Activated T-helper 1 cell treated with Interleukin-2 at 50 U/mL for 16 hours (primary cell): ENCODE measurements at places on chromosomes 2 and 18.

DNA sequence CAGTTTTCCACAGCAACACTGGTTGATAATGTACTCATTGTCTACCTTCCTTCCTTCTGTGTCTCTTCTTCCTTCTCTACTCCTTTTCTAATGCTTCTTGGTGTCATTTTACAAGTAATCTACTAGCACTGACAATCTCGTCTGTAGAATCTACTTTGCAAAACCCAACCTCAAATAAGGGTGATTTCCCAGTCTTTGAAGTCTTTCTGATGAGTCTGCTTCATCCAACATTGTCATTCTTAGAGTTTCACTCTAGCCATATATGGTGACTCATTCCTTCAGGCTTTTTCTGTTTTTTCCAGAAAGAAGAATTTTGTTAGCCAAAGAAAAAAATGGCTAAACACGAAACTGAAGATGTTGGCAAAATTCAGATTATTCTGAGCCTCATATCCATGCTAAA, 288.7 kb downstream of the MBD2 start:
- DNase-seq, result no peak

- no peak for DNase-seq
These were observed 46.6 kb upstream of the ATP6V1B1 start for GRCh38 chr2:70888923-70889715.

DNA sequence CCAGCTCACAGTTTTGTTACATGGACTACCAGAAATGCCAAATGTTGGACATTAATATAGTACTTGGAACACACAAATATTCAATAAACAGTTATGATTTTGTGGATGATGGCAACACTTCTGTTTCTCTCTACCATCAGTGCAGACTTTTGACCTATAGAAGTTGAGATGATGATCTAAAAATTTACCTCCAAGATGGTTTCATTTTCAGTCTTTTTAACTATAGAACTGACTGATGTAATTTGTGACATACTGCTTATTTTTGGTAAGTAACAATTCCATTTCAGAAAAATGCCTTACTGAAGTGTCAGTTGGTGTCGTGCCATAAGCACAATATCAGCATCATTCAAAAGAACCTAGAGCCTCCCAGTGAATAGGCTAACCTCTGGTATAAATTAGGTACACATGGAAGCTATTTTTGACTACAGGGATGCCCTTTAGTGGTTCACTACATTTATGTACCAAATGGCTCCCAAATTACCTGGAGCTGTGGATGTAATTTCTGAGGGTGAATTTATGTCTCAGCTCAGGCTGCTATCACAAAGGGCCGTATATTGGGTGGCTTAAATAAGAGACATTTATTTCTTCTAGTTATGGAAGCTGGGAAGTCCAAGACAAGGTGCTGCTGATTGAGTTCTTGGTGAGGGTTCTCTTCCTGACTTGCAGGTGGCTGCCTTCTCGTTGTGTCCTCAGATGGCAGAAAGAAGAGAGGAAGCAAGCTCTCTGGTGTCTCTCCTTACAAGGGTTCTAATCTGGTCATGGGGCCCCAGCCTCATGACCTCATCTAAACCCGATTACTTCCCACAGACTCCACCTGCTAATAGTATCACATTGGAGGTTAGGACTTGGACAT, 66.5 kb downstream of the ALPK2 start:
- no peak for DNase-seq

GRCh38 chr2:102179788-102180686, 6.8 kb upstream of the IL1RL2 start:
- no peak for DNase-seq

GRCh38 chr2:191582355-191582754, 95.6 kb upstream of the NABP1 start:
- no peak for DNase-seq

DNA sequence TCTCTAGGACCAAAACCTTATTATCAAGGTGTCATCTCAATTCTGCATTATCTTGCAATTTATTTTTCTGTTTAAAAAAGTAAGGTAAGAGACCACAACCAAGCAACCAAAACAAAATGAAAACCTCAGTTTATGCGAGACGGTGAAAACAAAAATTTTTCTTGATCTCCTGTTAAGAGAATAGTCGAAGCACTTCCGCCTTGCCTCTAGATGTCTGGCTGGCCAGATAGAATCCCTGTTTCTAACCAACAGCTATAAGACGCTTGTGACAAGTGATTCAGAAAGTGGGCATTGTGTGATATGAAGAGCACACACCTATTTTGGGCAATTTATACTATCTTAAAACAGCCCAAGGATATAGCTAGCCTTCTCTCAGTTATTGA, 51.2 kb downstream of the MGAT5 start:
- DNase-seq, result no peak

DNA sequence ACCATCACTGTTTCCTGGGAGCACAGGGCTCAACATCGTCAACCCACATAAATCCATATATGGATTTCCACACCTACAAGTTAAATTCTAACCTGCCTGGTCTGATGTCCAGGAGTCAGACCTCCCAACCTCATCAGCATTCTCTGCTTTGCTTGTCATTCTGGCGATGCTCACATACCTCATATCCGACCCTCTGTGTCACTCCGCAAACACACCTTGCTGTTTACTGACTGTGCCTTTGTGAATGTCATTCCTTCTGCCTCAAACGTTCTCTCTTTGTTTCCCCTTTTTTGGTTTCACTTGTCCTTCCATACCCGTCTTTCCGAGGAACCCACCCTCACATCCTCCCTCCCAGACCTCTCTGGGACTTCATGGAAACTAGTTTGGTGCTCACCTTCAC, 187.1 kb downstream of the ACTR3 start:
- no peak for DNase-seq

DNA sequence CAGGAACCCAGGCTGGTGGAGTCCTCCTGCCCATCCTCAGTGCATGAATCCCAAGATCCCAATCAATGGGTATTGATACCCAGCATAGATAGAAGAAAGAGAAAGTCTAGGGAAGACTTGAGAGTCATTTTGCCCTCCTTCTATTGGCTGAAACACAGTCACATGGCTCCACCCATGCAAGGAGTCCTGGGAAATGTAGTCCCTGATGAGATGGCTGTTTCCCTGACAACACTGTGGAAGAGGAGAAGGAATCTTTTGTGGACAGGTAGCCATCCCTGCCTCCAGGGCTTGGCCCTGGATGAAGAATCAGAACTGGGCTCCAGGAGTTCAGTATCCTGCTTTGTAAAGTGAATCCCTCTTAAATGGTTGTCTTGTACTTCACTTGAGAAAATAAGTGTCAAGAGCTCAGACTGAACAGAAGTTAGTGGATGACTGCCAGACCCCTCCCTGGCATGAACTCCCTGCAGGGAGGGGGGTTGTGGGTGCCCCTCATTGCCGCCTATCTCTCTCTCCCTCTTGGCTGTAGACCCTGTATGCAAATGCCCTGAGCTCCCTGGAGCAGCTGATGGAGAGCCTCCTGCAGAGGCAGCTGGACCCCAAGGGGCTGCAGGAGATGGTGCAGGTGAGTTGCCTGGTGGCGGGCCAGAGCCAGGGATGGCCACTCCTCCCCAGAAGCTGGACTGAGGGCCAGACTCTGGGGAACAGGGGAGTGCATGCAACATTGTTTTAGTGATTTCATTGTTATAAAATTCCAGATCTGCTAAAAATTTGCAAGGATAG, 36.1 kb downstream of the MROH2A start:
- no peak for DNase-seq

GRCh38 chr2:60505240-60505879, 48.1 kb downstream of the BCL11A start:
- no peak for DNase-seq

DNA sequence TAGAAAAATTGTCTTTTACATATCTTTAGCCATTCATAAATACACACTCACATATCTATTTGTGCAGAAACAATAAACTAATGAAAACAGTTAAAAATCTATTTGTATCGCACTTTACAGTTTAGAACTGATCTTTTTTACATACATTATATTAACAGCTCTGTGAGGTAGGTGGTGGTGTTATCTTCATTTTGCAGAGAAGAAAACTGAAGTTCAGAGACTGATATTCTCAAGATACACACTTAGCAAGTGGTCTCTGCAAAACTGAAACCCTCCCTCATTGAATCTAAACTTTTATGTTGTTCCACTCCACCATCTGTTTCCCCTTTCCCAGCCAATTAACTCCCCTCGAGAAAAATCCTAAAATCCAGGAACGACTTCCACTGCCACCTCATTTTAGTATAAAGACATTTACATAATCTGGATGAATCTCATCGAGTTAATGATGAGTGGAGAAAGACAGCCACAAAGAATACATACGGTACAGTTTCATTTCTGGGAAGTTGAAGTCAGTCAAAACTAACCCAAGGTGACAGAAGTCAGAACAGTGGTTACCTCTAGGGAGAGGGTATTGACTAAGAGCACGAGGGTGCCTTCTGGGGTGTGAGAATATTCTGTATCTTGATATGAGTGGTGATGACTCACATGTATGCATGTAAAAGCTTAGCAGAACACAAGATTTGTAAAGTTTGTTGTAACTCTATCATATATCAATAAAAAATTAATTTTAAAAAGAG, 524.2 kb upstream of the TCF4 start:
- DNase-seq, result no peak

GRCh38 chr18:31227497-31228229, 65.0 kb upstream of the DSC1 start:
- DNase-seq, result no peak

DNA sequence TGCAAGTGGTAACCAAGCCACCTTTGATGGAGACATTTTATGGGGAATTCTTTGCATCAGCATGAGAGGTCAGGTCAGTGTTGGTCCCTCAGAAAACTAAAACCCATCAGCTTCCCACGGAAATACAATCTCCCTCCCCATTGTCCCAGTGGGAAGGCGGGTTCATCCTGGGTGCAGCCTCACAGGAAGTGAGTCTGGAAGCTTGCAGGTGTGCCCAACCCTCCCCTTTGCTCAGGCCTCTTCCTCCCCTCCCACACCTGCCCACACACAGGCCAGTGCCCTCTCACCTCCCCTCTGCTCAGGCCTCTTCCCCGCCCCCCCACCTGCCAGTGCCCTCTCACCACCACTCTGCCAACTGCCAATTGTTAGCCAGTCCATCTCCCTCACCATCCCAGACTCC, 166.8 kb upstream of the RAB6C start:
- no peak for DNase-seq

- DNase-seq, result no peak
These were observed 52.4 kb downstream of the REEP1 start for GRCh38 chr2:86284987-86285386.

DNA sequence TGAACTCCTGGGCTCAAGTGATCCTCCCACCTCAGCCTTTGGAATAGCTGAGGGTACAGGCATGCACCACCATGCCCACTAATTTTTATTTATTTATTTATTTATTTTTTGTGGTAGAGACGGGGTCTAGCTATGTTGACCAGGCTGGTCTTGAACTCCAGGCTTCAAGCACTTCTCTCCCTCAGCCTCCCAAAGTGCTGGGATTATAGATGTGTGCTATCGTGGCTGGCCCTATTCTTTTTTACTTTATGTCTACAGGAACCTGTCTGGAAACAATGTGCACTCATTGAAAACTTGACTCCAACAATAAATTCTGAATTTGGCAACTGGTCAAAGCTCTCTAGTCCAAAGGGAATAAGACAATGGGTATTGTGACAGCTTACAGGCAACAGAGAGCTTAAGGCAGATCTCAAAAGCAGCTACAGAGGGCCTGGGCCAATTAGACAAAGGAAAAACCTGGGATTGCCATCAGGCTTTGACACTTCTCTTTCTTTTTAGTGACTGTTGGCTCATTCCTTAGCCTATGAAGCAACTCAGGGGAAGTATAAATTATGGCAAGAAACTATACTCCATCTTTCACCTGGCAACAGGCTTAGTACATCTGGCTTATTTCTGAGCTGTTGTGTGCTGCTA, 55.1 kb upstream of the RAPGEF4 start:
- no peak for DNase-seq

- no peak for DNase-seq
These were observed 54.9 kb upstream of the SLC5A7 start for GRCh38 chr2:107931412-107931811.

GRCh38 chr2:37300146-37300545, 24.5 kb downstream of the PRKD3 start:
- DNase-seq, result no peak

- no peak for DNase-seq
These were observed 447.3 kb downstream of the TMX3 start for GRCh38 chr18:68267583-68267982.

DNA sequence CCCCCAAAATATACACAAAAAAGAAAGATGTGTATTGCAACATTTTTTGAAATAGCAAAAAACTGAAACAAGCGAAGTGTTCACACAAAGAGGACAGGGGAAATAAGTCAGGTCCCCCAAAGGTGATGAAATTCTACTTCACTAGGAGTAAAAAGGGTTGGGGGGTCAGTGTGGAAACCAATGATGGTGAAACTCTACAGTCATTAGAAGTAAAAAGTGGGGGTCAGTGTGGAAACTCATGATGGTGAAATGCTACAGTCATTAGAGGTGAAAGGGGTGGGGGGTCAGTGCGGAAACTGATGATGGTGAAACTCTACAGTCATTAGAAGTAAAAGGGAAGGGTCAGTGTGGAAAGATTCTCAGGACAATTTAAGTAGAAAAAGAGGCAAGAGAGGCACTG, 298.2 kb downstream of the EIPR1 start:
- DNase-seq, result no peak

GRCh38 chr2:203237346-203238238, 1.2 kb upstream of the CYP20A1 start:
- DNase-seq, result no peak

DNA sequence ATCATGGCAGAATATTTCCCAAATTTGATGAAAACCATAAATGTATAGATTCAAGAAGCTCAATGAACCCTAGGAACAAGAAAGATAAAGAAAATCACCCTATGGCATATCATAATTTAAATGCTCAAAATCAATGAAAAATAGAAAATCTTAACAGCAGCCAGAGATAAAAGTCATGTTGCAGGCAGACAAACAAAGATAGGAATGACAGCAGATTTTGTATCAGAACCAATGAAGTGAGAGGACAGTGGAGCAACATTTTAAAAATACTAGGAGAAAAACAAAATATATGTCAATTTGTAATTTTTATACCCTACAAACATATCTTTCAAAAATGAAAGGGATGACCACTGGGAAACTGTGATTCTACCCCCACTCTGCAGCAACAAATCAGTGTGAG, 203.3 kb downstream of the PIEZO2 start:
- DNase-seq, result no peak

DNA sequence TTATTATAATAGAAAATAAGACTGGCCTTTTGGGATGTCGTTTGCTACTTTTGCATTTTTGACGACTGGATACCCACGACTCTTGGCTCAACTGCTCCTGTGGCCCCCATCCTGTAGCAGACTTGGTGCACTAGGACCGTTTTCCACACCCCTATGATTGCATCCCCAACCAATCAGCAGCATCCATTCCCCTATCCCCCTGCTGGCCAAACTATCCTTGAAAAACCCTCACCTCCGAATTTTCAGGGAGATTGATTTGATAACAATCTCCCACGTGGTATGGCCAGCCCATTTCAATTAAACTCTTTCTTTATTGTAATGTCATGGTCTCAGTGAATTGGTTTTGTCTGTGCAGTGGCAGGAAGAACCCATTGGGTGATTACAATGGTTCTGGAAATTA, 37.9 kb upstream of the TTR start:
- DNase-seq, result no peak

GRCh38 chr18:5503740-5504139, 40.1 kb downstream of the EPB41L3 start:
- no peak for DNase-seq
